T-helper 17 cell (primary cell): ENCODE measurements at places on chromosomes 2 and 18.

DNA sequence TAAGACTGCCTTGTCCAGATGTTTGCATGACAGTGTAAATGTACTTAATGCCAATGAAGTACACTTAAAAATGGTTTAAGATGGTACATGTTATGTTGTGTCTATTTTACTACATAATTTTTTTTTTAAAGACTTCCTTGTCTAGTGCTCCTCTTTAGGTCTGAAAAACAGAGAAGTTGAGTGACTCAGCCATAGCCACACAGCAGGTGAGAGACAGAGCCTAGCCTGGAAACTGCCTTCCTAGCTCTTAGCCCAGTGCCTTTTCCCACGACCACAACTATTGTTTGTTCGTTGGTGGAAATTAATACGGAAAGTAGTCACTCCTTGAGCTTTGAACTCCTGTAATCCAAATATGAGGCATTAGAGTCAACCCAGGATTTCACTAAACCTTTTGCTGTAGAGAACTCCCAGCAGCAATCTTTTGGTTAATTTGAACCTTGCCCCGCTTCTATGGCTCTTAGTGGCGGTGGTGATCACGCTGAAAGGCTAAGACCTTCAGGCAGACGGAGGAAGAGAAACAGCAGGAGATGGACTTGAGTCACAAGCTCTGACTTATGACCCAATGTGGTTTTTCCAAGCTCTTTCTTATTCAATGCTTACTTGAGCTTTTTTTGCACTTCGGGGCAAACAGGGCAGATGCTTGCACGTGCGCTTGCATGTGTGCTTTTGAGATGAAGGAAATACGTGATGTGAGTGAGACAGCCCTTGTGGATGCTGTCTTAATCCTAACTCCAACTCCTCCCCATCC, 21.2 kb downstream of the TRIB2 start:
- peaks cover 19% of the 10 kb centered on the region for H3K36me3 ChIP-seq
- peak overlapping the region; percentile 90 for H3K27ac ChIP-seq
- no peak for DNase-seq
- no peaks in the 10 kb centered on the region for H3K27me3 ChIP-seq
- H3K4me3 ChIP-seq: no peak overlapping the region
- peaks cover 54% of the 10 kb centered on the region for H3K4me1 ChIP-seq

DNA sequence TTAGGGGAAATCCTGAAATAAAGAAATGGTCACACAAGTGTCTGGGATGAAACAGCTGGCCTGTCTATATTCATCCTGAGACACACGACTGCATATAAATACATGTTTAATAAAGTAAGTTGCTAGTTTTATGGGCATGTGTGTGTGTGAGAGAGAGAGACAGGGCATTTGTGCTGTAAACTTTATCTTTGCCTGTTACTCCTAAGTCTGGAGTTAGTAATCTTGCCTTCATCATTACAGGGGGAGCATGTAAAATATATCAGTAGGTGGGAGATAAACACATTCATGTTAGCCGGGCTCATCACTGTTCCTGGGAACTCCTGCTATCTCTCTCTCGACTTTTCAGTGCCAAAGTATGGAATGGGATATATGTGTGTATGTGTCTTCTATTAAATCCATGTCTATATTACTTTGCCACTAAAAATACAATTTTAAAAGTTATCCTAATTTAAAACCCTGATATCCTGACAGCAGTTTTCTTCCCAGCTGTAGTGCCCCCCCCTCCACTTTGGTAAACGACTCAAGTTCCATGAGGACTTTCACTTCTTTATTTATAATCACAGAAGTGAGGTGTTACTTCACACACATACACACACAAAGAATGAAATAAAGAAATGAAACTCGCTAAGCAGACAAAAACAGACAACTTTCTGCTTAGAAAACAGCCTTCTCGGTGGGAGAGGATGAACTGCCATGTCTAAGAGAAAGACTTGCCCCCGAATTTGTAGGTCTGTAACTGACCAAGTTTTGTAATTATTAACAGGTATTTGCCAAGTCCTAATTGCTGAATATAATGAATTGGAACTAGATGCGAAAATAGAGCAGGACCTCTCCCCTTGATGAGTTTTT, 947 bp downstream of the ZEB2 start:
- DNase-seq: no peak
- no peak overlapping the region for H3K4me3 ChIP-seq
- H3K27me3 ChIP-seq: peaks cover 40% of the 10 kb centered on the region
- H3K4me1 ChIP-seq: peaks cover 26% of the 10 kb centered on the region
- peaks cover 11% of the 10 kb centered on the region for H3K36me3 ChIP-seq
- no peak overlapping the region for H3K27ac ChIP-seq

- no peak overlapping the region for H3K27ac ChIP-seq
- no peaks in the 10 kb centered on the region for H3K27me3 ChIP-seq
- peaks cover 29% of the 10 kb centered on the region for H3K4me1 ChIP-seq
- DNase-seq: no peak
- H3K4me3 ChIP-seq: no peak overlapping the region
Observed at GRCh38 chr2:11254100-11254536, 90.3 kb downstream of the ROCK2 start.

DNA sequence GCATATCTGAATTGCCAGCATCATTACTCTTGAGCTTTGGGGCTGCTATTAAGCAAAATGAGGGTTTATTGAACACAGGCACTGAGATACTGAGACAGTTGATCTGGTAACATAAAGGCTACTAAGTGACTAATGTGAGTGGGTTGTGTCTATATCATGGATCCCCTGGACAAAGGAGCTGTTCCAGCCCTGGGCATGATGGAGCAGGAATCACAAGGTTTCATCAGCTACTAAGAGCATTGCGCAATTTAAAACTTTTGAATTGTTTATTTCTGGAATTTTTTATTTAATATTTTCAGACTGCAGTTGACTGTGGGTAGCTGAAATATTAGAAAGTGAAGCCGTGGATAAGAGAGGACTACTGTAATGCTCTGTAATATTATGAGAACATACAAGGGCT, 73.5 kb downstream of the MGAT5 start:
- H3K4me1 ChIP-seq: peaks cover 52% of the 10 kb centered on the region
- no peak for DNase-seq
- H3K36me3 ChIP-seq: peaks cover 9% of the 10 kb centered on the region
- H3K27ac ChIP-seq: peak overlapping the region; percentile 98

DNA sequence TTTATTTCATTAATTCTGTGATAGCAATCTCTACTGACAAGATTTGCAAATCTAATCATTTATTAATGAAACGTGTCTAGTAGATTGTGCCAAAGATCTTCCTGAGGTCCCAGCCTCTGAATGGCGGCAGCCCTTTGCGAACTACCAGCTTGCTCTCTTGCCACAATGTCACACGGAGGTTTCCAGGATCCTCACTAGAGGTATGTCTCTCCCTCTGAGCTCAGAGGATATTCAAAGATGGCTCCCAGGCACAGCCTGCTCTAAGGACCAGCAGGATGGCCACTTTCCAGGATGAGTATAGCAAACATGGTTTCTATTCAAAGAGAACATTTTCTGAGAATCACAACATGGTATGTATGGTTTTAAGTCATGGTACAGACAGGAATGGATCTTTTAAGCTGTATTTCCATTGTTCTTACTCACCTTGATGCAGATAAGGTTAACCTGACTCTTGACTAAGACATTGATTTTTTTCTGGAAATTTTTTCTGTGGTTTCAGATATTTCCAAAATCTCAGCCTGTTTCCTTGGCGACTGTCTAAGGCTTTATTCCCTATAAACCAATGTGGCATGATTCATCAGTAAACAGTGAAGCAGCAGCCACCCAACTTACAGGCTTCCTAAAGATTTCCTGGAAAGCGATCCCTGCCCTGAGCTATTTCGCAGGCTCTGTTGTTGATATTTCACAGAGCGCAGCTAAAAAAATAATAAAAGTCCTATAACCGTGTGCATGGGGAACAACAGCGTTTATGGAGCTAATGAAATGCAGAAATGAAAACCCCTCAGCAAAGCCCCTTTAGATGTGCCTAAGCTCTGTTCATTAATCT, 54.1 kb upstream of the KLF7 start:
- H3K36me3 ChIP-seq: no peaks in the 10 kb centered on the region
- peaks cover 51% of the 10 kb centered on the region for H3K27me3 ChIP-seq
- no peak for DNase-seq
- H3K4me1 ChIP-seq: peaks cover 1% of the 10 kb centered on the region

DNA sequence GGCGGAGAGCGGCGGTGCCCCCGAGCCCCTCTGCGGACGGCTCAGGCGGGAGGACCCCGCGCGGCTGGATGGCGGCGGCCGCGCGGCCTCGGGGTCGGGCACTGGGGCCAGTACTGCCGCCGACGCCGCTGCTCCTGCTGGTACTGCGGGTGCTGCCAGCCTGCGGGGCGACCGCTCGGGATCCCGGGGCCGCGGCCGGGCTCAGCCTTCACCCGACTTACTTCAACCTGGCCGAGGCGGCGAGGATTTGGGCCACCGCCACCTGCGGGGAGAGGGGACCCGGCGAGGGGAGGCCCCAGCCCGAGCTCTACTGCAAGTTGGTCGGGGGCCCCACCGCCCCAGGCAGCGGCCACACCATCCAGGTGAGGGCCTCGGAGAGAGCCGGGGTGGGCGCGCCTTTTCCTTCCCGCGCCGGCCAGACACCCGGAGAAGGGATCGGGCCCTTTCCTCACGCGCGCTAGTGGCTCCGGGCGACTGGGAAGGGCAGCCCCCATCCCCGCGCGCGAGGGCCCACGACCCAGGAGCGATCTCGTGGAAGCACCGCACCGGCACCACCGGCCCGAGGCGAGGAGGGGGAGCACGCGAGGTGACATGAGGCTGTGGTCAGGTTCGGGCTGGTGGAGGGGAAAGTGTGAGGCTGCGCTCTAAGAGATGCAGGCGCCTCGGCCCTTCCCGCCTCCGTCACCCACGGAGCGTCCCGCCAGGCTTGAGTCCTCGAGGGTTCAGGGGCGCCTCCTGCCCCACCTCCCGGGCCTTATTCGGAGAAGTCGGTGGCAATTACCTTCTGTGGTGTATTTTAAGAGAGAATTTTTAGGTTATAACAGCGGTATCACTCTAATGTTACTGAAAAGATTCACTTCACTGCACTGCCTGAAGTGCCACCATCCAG, 607 bp downstream of the LAMA3 start:
- H3K27me3 ChIP-seq: peaks cover 50% of the 10 kb centered on the region
- DNase-seq: no peak
- H3K27ac ChIP-seq: no peak overlapping the region
- H3K4me3 ChIP-seq: peak overlapping the region; percentile 77
- H3K36me3 ChIP-seq: no peaks in the 10 kb centered on the region

GRCh38 chr2:186645999-186646398, 47.9 kb upstream of the FAM171B start:
- no peaks in the 10 kb centered on the region for H3K4me1 ChIP-seq
- no peak for DNase-seq
- H3K27me3 ChIP-seq: no peaks in the 10 kb centered on the region
- H3K4me3 ChIP-seq: no peak overlapping the region
- H3K36me3 ChIP-seq: peaks cover 9% of the 10 kb centered on the region
- no peak overlapping the region for H3K27ac ChIP-seq

- peaks cover 11% of the 10 kb centered on the region for H3K36me3 ChIP-seq
- H3K27me3 ChIP-seq: no peaks in the 10 kb centered on the region
- no peak overlapping the region for H3K27ac ChIP-seq
- H3K4me3 ChIP-seq: no peak overlapping the region
Observed at GRCh38 chr2:189466046-189466445, 24.8 kb downstream of the WDR75 start.
